ENCODE measurements at places on chromosomes 6 and 20.

DNA sequence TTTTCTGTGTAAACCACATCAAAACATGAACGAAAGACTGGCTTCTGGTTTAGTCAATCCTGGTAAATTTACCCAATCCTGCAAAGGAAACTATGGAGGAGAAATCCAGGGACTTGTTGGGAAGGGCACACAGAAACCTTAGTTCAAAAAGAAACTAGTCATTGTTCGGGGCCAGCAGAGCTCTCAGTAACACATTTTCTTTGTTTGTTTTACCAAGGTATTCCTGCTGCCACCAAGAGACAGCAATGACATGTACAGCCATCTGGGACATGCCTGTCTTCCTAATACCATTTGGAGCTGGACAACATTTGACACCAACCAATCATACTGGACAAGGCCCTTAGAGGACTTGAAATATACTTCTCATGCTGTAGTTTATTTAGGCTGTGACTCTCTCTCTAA is 8.3 kb downstream of the OARD1 start:
- DNase-seq, result no peak

DNA sequence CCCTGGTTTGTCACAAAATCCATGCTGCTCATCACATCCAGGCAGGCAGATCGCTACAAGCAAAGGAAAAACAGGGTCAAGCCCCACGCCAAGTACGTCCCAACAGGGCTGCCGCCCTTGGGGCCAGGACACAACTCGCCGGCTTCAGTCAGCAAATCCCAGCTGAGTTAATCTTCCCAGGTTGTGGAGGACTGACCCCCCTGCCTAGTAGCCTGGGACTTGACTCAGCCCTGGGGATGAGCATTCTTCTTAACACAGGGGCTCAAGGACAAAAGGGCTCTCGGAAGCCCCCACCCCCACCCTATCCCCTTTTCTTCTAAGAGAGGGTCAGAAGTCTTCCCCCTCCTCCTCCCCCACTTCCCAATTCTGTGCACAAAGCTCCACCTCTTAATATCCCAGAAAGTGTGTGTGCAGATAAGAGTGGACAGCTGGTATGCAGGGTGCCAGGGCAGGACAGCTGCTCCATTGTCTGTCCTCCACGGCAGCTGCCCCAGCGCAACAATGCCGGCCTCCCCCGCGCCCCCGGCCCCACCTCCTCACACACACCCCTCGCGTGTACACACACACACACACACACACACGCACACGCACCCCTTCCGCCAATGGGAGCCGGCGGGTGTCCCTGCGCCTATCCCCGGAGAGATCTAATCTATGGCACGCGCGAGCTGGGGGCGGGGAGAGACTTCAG is 4.5 kb downstream of the DLL1 start:
- no peak for DNase-seq

DNA sequence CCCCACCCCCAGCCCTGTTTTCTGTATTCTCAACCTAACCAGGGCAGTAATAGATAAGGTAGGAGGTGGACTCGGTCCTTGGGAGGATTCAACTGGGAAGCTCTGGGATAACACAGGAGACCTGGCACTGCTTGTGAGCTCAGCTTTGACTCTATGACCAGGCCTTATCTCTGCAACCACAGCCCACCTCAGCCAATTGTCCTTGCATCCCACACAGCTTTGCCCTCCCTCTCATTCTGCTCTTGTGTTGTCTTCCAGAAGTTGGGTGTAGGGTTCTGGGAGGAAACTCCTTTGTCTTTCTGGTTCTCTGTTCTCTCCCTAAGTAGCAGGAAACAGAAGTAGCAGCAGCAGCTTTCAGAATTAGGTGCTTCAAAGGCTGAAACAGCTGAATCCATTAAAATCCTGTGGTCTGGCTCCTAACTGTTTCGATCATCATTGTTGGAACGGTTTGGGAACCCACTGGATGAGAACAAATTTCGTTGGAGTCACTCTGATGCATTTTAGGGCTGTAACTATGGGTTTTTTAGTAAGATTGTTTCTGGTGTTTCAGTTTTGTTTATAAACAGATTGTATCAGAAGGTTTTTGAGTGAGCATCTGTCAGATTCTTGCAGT is 32.4 kb upstream of the SNX9 start:
- DNase-seq, result no peak

GRCh38 chr6:95083506-95083905 is 493.8 kb upstream of the MANEA start:
- no peak for DNase-seq

GRCh38 chr6:35583893-35584688 is 71.4 kb upstream of the TULP1 start:
- DNase-seq, result peak; percentile 75

DNA sequence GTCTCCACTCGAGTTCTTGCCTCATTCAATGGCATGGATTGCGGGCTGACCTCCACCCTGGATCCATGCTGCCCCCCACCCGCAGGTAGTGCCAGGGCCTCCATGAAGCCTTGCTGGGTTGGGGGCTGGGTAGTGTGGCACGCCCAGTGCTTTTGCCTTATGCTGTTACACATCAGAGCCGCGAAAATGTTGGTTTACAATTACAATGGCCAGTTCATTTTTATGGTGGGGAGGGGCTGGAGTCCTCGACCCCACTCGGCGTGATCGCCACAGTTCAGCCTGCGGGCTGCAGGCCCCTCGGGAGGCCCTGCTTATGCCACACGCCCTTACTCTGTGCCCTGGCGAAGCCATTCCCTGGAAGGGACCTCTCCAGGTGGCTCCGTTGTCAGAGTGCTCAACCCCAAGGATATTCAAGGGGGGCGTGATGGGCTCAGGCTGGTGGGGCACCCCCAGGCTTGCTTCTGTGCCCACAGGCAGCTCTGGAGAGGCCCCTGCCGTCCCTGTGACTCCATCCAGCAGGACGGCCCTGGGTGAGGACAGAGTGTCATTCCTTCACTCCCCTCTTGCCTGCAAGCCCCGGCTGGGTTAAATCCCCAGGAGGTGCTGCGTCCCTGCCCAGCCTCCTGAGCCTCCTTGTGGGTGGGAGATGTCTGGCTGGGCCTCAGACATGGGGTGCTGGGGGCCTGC is 14.8 kb downstream of the ITPA start:
- no peak for DNase-seq

- no peak for DNase-seq
Observed at GRCh38 chr6:136405420-136406029, 115.9 kb upstream of the BCLAF1 start.

GRCh38 chr20:3180319-3180718 is 7.0 kb upstream of the LZTS3 start:
- DNase-seq, result no peak

GRCh38 chr6:123810948-123811347 is 7.3 kb downstream of the NKAIN2 start:
- no peak for DNase-seq

DNA sequence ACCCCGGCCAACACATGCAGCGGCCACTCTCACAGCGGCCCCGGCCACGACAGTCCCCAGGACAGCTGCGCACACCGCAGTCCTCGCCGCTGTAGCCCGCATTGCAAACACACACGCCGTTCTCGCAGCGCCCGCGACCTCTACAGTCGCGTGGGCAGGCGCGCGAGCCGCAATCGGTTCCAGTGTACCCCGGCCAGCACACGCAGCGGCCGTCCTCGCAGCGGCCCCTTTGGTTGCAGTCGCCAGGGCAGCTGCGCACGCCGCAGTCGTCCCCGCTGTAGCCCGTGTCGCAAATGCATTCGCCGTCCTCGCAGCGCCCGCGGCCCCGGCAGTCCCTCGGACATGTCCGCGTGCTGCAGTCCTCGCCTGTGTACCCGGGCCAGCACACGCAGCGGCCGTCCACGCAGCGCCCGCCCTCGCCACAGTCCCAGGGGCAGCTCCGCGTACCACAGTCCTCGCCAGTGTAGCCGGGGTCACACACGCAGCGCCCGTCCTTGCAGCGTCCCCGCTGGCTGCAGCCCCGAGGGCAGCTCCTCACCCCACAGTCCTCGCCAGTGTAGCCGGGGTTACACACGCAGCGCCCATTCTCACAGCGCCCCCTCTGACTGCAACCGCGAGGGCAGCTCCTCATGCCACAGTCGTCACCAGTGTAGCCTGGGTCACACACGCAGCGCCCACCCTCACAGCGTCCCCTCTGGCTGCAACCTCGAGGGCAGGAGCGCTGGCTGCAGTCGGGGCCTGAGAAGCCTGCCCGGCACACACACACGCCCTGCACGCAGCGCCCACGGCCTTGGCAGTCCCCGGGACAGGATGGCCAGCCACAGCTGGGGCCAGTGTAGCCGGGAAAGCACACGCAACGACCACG is 12.5 kb downstream of the TNXB start:
- DNase-seq, result peak; percentile 37

- no peak for DNase-seq
Observed at GRCh38 chr20:721876-722275, 46.3 kb upstream of the SCRT2 start.
